ENCODE measurements at places on chromosomes 4 and X. TPM values are rescaled to one million over a fixed set of nuclear protein-coding genes. Genes with fewer than 3 reads are reported as not detected.

Gene PJA1
- 32.7 TPM for total RNA-seq

Gene KLF8
- total RNA-seq: 0.68 TPM

Gene PAGE5
- not detected for total RNA-seq

GRCh38 chrX:9781941-9782340, 4.3 kb upstream of the SHROOM2 start:
- DNase-seq: no peak

GRCh38 chr4:28357990-28358389, 1497.3 kb downstream of the STIM2 start:
- DNase-seq: no peak

DNA sequence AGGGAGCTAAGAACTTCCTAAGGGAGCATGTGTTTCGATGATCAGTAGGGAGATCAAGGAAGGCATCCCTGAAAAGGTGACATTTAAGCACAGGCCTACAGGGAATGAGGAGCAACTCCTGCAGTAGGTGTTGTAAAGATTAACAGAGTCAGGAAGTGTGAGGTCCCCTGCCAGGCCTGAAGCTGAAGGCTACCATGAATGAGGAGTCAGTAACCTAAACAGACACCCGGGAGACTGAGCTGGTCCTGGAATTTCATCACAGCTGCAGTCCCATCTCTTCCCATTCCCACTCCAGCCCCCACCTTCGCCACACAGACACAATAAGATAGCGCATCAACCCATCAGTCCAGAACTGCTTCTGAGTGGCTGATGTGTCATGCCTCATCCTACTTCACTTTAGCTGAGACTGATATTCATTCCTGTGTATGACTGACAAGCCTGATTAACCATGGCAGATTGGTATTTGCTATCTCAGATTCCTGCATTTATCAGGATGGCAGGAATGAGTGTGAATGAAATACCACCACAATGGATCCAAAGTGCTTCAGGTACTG, 27.0 kb upstream of the EFNB1 start:
- no peak for DNase-seq

DNA sequence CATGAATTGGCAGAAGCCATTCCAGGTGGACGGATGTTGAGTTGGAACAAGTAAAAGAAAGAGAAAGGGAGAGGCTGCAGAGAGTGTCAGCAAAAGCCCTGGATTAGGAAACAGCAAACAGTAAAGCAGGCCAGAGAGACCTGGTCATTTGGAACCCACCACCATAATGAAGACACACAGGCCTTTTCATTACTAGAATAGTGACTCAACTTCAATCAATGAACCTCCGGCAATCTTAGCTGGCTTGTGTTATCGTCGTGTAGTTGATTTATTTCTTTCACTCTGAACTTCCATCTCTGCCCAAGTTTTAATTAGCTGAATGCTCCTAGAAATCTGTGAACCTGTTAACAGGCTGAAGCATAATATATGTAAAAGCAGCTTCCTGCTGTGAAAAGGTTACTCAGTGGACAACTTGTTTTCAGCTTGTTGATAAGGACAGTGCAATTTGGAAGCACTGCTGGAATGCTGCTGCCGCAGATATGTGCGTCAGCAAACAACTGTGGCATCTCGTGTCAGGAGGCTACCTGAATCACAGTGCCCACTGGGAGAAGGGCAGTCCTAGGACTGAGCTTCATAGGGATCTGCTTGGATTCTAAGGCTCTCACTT, 68.8 kb downstream of the SPANXN4 start:
- no peak for DNase-seq
